Stimulated activated CD8-positive, alpha-beta memory T cell treated with anti-CD3 and anti-CD28 coated beads, Interleukin-4, amount 100 ng/mL, for 4 hours (primary cell): ENCODE measurements at places on chromosomes 4 and X.

DNA sequence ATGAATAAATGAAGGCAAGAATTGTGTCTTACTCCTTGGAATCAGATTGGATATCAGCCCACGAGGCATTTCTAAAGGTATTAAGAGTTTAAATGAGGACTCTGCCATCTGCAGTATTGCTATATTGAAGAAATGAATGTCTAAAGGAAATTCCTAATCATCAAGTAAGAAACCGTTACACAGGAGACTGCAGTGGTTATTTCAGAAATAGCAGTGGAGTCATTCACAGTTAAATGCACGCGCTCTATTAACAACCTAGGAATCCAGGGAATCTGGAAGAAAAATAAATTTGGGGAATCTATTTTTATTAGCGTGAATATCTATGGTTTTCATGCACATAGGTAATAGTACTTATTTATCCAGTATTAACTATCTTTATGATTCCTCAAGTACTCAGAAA lies 334.2 kb downstream of the TENM3 start:
- no peak for DNase-seq

GRCh38 chr4:112514647-112515197 lies 1.3 kb downstream of the NEUROG2 start:
- DNase-seq, result no peak

- DNase-seq, result no peak
These were observed 977.1 kb upstream of the PRKX start for GRCh38 chrX:4690521-4690920.

- no peak for DNase-seq
These were observed 25.4 kb downstream of the CLCN5 start for GRCh38 chrX:49947781-49948180.

DNA sequence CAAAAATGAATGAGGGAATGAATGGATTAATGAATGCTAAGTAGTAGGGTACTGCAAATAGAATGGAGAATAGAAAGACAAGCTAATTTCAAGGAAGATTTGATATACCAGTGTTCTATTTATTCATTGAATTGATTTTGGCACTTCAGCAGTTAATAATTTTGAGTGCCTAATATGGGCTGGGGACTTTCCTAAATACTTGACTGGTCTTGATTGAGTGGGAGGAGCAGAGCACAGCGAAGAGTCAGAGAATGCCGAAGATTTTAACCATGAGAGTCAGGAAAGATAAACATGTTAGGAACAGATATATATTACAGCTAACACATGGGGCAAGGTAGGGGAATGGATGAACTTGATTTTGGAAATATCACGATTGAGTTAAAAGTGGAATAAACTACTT lies 10.6 kb downstream of the IL15 start:
- no peak for DNase-seq

- no peak for DNase-seq
These were observed 69.6 kb downstream of the PPP2R2C start for GRCh38 chr4:6402566-6403399.

DNA sequence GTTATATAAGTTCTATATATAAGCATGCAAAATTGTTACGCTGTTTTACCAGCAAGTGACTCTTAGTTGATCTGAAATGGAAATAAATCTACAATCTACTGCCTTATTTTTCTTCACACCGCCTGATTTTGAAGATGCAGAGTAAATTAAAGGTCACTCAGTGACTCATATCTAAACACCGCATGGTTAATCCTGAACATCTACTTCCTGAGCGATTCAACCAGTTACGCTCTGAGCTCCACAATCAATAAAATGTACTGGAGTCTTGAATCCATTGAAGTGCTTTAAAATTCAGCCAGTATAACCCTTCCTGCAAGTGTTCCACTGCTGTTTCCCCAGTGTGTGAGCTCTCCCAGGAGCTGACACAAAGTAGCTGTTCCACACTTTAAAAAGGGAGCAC lies 192.8 kb downstream of the SLC7A11 start:
- no peak for DNase-seq

- DNase-seq, result no peak
These were observed 255.5 kb downstream of the BMPR1B start for GRCh38 chr4:95013236-95013635.

DNA sequence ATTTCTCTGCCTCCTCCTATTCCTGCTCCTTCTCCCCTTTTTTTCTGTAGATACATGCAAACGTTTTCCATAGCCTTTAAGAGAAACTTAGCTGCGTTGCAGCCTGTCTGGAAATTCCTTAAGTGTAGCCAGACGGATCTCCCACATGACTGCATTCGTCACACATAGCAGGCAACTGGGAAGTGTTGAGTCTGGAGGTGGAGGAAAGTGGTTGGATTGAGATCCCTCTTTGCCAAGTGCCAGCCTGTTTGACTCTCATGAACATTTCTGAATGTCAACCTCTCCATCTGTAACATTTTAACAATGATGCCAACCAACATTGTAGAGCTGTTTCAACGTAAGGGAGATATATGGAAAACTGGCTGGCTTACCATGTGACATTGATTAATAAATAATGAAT lies 45.1 kb upstream of the FAM9A start:
- no peak for DNase-seq

DNA sequence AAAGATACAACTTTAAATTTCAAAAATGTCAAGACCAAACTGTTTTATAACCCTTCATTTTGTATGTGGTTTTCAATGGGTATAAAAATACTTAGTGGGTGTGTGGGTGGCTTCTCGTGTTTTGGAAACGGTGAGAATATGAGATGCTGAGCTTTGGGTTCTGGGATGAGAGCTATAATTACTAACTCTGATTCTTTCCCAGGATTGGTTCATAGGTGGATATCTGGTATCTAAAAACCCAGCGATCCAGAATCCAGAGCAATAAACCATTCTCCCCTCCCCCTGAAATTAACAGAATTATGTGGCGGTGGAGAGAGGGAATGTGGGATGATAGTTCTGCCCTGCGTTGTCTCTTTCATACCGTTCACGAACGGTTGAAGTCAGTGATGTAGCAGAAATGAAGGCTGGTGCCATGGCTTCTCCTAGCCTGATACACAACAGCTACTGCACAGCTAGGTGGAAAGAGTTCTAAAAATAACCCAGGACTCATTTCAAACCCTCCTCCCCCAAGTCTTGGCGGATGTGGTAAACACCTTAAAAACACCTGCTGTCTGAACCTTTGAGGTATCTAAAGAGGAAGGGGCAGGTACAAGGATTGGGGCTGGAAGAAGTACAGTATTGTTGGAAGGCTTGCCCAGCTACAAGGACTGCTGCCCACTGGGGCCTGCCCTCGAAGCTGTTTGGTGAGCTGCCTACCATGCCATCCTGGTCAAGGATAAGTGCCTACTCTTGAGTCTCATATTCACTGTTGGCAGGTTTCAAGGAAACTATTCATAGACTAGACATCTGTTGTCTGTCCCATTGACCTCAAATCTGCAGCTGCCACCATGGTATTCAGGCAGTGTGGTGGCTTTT lies 44.5 kb downstream of the SEPTIN11 start:
- no peak for DNase-seq
